ENCODE measurements at places on chromosomes 12 and 14. TPM values are rescaled to one million over a fixed set of nuclear protein-coding genes. Genes with fewer than 3 reads are reported as not detected.

The CYP27B1 gene
- total RNA-seq, result 1.6 TPM

The CEP83 gene
- total RNA-seq, result 29.5 TPM

The VRK1 gene
- total RNA-seq, result 15.6 TPM

The LBHD2 gene
- not detected for total RNA-seq

The TAS2R7 gene
- total RNA-seq, result not detected

The TAS2R20 gene
- total RNA-seq, result 6.1 TPM

The LYZ gene
- total RNA-seq, result 28.5 TPM

The APOF gene
- not detected for total RNA-seq

Data from ureter (tissue), 1 donor.